ENCODE measurements at places on chromosomes 16 and 17.

DNA sequence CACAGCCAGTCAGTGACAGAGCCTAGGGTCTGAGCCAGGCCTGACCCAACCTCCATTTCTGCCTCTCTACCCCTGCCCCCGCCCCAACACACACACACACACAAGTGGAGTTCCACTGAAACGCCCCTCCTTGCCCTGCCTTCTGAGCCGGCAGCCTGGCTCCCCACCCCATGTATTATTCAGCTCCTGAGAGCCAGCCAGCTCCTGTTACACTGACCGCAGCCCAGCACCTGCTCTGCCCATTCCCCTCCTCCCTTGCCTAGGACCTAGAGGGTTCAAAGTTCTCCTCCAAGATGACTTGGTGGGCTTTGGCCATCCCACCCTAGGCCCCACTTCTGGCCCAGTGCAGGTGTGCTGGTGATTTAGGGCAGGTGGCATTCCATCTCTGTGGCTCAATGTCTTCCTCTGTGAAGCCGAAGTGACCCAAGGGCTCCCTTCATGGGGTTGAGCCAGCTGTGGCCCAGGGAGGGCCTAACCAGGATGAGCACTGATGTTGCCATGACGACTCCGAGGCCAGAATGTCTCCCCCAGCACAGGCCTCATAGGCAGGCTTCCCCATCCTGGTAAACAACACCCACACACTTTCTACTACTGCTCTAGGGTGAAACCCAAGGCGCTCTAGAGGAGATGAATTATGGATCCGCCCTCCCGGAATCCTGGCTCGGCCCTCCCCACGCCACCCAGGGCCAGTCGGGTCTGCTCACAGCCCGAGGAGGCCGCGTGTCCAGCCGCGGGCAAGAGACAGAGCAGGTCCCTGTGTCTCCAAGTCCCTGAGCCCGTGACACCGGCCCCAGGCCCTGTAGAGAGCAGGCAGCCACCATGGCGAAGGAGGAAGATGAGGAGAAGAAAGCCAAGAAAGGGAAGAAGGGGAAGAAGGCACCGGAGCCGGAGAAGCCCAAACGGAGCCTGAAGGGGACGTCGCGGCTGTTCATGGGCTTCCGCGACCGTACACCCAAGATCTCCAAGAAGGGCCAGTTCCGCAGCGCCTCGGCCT is 9.7 kb downstream of the MYO15A start:
- no peaks in the 10 kb centered on the region for H3K4me1 ChIP-seq
- no peaks in the 10 kb centered on the region for H3K27me3 ChIP-seq
- DNase-seq = no peak
- H3K27ac ChIP-seq = no peak overlapping the region
- no peak overlapping the region for H3K4me3 ChIP-seq
- no peaks in the 10 kb centered on the region for H3K36me3 ChIP-seq

DNA sequence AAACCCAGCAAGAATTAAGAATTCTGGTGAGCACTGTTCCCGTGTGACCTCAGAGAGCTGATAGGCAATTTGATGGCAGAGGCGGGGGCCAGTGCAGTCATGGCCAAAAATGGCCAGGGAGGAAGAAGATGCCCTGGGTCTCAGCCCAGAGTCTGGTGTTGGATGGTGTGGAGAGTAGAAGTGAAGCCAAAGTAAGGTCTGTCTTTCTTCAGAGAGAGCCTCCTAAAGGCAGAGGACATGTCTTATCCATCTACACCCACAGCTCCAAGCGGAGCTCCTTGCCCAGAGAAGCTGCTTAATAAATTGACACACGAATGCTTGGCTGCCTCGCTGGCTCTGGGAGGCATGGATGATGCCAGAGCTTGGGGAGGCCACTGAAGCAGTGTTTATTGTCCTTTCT is 19.7 kb upstream of the ZNF652 start:
- DNase-seq = no peak
- peaks cover 2% of the 10 kb centered on the region for H3K4me1 ChIP-seq
- no peak overlapping the region for H3K4me3 ChIP-seq
- no peak overlapping the region for H3K27ac ChIP-seq
- H3K36me3 ChIP-seq = no peaks in the 10 kb centered on the region

DNA sequence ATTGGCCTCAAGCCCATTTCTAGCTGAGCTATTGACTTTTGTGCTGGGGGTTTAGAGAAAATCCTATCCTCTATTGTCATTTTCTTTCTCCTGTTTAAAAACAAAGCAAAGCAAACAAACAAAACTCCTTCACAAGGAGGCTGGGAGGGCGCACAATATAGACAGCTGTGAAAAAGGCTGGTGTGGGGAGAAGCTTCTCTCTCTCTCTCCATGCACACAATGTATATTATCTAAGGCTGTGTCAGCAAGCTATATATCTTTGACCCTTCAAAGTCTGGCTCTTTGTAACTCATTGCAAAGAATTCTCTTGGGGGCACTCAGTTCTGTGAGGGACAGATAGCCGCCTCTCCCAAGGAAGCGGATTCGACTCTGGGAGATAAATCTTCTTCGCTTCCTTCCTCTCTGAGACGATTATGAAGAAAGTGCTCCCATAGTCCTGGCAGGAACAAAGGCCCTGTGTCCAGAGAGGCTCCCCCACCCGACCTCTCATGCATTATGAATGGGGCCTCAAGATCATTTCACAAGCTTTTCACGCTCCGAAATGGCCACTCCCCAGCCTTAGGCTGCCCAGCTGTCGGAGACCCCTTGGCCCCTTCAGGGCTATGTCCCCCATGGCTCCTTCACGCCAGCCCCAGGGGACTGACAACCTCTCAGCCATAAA is 33.2 kb upstream of the MEAK7 start:
- peak overlapping the region; percentile 73 for H3K27ac ChIP-seq
- peaks cover 91% of the 10 kb centered on the region for H3K4me1 ChIP-seq

- peak within 1 kb of the TSS; percentile 96 for H3K27ac ChIP-seq
- peaks cover 11% of the 10 kb centered on the region for H3K4me1 ChIP-seq
- H3K27me3 ChIP-seq = no peaks in the 10 kb centered on the region
- DNase-seq = no peak
Observed at GRCh38 chr17:19378416-19379360, at the start of gene MAPK7. Gene MAPK7, plus strand, starts transcription at chr17:19378498. Its CDS starts 403 bp downstream, at chr17:19378901.

- peak; percentile 46 for DNase-seq
- no peaks in the 10 kb centered on the region for H3K27me3 ChIP-seq
- H3K4me1 ChIP-seq = no peaks in the 10 kb centered on the region
- no peaks in the 10 kb centered on the region for H3K36me3 ChIP-seq
- H3K4me3 ChIP-seq = no peak overlapping the region
Observed at GRCh38 chr16:28264656-28265055, 27.7 kb upstream of the SBK1 start.

GRCh38 chr17:7775051-7775450 is 57.5 kb downstream of the DNAH2 start:
- H3K4me1 ChIP-seq = no peaks in the 10 kb centered on the region
- no peaks in the 10 kb centered on the region for H3K36me3 ChIP-seq
- H3K27ac ChIP-seq = no peak overlapping the region

DNA sequence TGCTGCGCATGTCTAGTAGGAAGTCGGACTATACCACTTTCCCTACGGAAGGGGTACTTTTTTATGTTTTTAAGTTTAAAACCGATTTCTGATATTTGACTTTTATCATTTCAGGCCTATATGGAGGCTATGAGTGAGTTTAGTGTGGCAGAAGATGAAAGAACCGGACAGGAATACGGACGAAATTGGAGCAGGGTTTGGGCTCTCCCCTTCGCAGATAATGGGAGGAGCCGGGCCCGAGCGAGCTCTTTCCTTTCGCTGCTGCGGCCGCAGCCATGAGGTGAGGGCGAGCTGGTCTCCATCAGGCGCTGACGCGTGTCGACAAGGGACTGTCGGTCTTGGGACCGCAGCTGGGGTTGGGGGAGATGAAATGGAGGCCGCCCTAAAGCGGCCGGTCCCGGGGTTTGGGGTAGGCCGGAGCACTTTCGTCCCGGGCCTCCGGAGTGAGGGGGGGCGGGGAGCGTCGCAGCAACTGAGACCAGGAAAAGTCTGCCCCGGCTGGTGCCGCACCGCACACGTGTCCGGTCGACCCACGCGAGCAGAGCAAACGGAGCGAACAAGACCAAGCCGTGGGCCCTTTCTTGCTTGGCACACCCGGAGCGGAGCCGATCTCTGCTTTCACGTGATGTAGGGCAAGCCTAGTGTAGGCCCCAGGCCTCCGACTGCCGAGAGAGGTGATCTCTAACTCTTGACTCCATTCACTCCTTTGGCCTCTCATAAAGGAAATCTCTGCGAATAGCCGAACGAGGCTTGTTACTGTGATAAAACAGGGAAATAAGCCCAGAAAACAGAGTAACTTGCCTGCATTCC is at the start of gene RPL19:
RPL19 (plus strand) TSS at position 214 of the 810 bp plus-strand sequence; CDS start at position 276, 62 bp downstream.
- peaks cover 13% of the 10 kb centered on the region for H3K36me3 ChIP-seq
- peak within 1 kb of the TSS; percentile 87 for H3K4me3 ChIP-seq
- no peaks in the 10 kb centered on the region for H3K27me3 ChIP-seq
- H3K4me1 ChIP-seq = peaks cover 15% of the 10 kb centered on the region

DNA sequence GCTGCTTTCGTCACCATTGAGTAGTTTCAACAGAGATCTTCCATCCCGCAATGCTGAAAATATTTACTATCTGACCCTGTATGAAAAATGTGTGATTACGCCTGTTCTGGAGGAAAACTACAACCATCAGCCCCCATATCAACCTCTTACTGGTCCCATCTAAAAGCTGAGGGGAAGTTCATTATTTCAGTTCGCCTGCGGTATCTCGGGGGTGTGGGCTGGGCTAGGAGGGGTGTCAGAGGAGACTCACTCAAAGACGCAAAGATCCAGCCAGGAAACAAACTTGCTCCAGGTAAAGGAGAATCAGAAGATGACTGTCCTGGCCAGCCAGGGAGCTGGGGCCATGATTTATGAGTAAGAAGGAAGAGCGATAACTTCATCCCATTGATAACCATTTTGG is 13.7 kb downstream of the CACNG1 start:
- H3K27me3 ChIP-seq = no peaks in the 10 kb centered on the region
- H3K4me1 ChIP-seq = no peaks in the 10 kb centered on the region
- peak; percentile 4 for DNase-seq
- H3K4me3 ChIP-seq = no peak overlapping the region

All from Caco-2 (cell line).